Activated CD4-positive, alpha-beta memory T cell treated with anti-CD3 and anti-CD28 coated beads for 36 hours (primary cell): ENCODE measurements at places on chromosomes 11 and 22. TPM values are rescaled to one million over a fixed set of nuclear protein-coding genes. Genes with fewer than 3 reads are reported as not detected.
A peak's percentile ranks its signal among the peaks of the same experiment; 100 is the strongest.

PHLDA2 gene
- total RNA-seq, result 8.3 TPM

OR51A2 gene
- total RNA-seq, result not detected

FAM180B gene
- total RNA-seq, result not detected

SMIM38 gene
- total RNA-seq, result 1.5 TPM

CCDC81 gene
- total RNA-seq, result 0.90 TPM

DNA sequence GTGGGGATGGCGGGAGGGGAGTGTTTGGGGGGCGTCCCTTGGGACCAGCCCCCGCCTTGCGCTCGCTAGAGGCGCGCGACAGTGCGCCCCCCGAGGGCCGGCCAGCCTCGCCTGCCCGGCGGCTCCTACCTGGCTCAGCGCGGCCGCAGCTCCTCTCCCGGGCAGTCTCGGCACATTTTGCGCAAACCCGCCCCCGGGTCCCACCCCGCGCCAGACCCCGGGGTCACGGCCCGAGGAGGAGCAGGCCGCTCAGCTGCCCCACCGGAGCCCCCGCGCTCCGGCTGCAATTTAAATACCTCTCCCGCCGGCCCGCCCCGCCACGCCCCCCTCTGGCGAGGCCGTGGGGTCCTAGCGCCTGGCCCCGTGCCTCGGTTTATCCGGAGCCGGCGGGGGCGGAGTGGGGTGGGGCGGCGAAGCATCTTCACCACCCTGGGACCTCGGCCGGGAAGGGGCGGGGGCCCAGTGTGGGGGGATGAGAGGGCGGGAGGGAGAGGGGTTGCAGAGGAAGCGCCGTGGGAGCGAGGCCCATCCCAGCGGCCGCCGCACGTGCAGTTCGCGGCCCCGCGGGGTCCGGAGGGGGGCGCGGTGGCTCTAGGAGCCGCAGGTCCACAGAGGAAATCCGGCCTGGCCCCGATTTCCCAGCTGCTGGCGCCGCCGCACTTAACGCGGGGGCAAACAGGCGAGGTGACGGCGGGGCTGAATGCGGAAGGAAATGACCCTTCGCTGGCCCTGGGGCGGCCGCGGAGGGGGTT, at the start of gene LRRC32:
LRRC32 (minus strand) TSS at position 263 of the 752 bp plus-strand sequence. CDS start 4,793 bp downstream, outside the sequence.
- peak; percentile 35 for DNase-seq

- DNase-seq, result no peak
Measured at GRCh38 chr11:32510039-32510438, 73.6 kb upstream of the EIF3M start.

GRCh38 chr22:46007848-46008261, 30.9 kb upstream of the WNT7B start:
- no peak for DNase-seq

GRCh38 chr11:18778468-18778867, 13.1 kb downstream of the PTPN5 start:
- peak; percentile 25 for DNase-seq

- no peak for DNase-seq
Measured at GRCh38 chr11:125583496-125583895, 9.2 kb upstream of the STT3A start.

GRCh38 chr11:128208329-128209137, 378.8 kb downstream of the ETS1 start:
- no peak for DNase-seq

DNA sequence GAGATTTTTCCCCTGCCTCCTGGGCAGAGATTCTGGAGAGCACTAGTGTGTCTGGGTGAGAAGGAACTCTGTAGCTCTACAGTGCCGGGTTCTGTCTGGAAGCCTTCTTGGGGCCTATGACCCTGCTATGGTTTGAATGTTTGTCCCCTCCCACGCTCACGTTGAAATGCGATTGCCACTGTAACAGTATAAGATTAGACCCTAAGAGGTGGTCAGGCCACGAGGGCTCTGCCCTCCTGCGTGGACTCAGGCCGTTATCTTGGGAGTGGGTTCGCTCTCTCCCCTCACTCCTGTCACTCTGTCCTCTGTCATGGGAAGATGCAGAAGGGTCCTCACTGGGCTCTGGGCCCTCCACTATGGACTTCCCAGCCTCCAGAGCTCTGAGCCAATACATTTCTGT, 3.5 kb downstream of the AP5B1 start:
- DNase-seq, result no peak

DNA sequence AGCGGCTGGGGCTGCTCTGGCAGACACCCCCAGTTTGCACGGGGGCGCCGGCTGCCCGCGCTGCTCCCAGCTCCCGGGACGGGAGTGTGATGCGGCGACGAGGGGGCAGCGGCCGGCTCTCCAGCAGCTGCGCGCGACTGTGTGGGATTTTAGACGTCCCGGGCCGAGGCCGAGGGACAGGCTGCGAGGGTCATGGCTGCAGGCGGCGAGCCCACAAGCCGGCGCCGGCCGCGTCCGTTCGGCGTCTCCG, 159 bp downstream of the FZD4 start:
- no peak for DNase-seq

GRCh38 chr11:27505781-27506180, 788 bp downstream of the LIN7C start:
- no peak for DNase-seq

DNA sequence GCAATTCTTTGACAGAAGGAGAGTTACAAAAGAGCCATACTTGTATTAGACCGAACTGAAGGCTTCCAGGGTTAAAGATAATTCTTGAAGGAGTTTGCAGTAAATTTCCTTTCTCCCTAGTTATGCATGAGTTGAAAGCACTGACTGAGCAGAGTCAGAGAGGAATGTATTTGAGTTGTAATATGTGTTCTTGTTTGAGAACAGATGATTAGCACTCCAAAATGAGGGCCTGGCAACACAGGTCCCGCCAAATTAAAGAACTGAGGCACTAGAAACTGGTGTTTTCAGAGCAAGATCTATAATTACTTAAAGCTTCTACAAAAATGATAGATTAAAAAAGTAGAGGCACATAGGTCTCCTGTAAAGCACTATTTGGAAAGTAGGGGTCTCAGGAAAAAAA, 970.4 kb downstream of the OPCML start:
- no peak for DNase-seq

DNA sequence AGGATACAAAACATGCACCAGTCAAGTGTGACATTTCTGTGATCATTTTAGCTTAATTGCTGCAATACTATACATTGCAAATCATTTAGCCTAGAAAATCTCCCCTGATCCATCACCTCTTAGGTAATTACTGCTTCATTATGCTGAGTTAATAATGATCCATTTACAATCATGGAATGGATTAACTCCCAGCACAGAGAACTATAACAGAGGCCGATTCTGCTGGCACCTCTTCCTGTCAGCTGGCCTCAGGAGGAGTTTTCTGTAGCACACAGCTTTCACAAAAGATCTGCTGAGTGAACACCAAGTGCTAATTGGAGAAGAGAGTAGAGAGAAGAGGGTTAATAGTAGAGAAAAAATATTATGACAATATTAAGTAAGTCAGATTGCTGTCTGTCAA, 591.8 kb upstream of the KIRREL3 start:
- no peak for DNase-seq
